T-helper 2 cell (primary cell): ENCODE measurements at places on chromosomes 5 and 9.

DNA sequence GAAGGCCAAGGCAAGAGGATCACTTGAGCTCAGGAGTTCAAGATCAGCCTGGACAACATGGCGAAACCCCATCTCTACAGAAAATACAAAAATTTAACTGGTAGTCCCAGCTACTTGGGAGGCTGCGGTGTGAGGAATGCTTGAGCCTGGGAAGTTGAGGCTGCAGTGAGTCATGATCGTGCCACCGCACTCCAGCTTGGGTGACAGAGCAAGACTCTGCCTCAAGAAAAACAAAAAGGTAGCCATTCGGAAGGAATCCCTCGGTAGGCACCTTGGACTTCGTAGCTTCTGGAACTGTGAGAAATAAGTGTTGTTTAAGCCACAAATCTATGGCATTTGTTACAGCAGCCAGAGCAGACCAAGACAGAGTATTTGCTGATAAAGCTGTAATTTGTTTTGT, 174.2 kb downstream of the DCP2 start:
- no peak for DNase-seq

GRCh38 chr5:177994561-177995190, 1.4 kb downstream of the PROP1 start:
- no peak for DNase-seq

GRCh38 chr9:72952381-72952690, 517 bp downstream of the ALDH1A1 start:
- no peak for DNase-seq

- DNase-seq: peak; percentile 26
Measured at GRCh38 chr9:114718801-114719221, 36.8 kb upstream of the TEX48 start.

GRCh38 chr5:10635867-10636350, 72.0 kb downstream of the ANKRD33B start:
- DNase-seq: no peak

DNA sequence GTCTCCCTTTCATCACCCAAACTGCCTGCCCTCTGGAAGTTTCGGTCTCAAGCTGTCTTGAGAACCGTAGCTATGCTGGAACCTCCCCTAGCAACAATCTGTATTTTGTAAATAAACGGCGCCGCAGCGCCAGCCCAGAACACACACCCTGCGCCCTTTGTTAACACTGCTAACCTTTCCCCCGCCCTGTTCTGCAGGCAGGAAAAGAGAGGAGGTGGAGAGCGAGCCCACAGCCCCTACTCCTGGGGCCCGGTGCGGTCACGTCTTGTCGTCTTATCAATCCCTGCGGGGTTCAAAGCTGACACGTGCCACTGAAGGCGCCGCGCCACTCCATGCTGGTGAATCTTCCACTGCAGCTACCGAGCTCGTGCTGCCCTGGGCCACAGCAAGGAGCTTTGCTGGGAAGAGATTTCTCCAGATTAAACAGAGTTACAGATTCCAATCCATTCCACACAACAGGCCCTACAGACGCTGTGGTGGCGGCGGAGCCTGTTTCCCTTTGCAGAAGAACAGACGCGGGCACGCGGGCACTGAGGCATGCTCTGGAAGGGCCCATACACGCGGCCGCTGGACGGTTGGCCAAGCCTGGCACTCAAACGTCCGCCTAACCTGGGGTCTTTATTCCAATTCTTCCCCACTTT, 25.3 kb downstream of the ZDHHC11B start:
- DNase-seq: peak; percentile 84

DNA sequence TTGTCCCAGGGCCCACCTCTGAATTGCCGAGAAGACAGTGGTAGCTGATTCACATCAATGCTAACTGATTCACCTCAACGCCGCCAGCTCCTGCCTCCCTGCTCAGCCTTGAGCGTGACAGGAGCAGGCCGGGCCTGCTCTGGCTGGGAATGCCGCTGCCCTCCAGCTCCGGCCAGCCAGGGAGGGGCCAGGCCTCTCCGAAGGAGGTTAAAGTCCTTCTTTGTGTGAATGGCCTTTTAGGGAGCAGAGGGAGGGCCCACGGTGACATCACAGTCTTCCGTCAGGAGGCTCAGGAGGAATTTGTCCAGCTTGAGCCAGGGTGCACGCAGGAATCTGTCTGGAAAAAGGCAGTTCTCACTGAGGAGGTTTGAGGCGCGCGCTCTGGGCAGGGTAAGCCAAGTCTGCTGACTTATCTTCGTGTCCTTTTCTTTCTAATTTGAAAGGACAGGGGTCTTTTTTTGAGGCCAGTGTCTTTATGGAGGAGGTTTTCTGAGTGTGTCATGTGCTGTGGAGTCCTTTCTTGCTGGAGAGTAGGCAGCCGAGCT, 82.7 kb downstream of the C9orf152 start:
- DNase-seq: no peak

DNA sequence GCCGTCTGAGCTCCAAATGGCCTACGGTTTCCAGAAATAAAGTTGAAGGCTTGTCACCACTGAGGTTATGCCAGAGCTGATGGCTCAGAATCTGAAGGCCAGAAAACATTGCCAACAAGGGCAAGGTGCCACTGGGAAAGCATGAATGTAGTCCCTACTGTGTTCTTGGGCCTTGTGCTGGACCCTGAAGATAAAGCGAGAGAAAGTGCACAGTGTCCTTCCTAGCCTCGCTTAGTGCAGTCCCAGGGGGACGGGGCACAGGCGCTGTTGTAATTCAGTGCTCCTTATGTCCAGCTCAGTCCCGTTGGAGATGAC, 84.5 kb downstream of the NDFIP1 start:
- no peak for DNase-seq

DNA sequence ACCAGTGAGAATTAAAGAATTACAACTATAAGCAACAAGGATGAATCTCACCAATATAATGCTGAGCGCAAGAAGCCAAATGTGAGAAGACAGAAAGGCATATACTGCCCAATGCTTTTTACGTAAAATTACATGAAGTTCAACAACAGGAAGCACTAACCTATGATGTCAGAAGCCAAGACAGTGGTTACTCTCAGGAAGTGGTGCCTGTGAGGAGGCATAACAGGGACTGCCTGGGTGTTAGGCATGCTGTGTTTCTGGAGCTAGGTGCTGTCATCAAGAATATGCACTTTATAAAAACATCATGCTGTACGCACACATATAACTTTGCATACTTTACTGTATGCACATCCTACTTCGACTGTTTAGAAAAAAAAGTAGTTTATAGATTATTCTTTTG, 30.1 kb downstream of the FRMD3 start:
- no peak for DNase-seq

- no peak for DNase-seq
Measured at GRCh38 chr9:87002517-87002916, 55.2 kb upstream of the GAS1 start.

DNA sequence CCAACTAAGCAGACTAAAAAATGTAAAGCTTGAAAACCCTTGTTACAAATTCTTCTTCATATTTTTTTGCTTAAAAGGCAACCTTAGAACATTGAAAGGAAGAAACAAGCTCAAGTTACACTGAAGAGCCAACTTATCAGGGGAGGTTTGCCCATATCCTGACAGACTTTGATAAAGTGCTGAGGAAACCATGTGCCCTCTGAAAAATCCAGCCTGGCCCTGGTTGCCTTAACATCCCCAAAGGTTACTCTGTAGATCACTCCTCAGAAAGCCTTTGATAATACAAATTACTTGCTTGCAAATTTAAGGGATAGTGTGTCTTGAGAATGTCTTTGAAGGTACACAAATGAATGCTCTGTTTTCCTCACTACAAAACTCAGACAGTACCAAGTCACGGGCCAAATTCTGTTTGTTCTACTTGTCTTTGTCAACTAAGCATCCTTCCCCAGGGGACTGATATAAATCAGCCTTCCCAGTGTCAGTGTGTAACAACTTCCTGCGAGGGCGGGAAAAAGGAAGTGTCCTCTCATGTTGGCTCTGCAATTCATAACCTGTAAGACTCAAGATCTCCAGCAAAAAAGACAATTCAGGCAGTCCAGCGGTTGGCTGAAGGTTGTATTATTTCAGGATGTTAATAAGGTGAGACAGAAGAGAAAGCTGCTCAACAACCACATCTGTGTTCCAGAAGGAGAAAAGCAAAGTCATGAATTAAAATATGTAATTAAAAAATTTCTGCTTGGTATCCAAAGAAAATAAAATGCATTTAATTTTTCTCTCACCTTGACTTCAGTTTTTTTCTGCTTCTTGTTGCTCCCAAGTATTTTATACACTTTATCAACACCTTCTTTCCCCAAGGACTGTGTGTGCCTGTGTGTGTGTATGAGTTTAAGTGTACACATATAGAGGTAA, 199.9 kb downstream of the PIK3R1 start:
- DNase-seq: no peak

DNA sequence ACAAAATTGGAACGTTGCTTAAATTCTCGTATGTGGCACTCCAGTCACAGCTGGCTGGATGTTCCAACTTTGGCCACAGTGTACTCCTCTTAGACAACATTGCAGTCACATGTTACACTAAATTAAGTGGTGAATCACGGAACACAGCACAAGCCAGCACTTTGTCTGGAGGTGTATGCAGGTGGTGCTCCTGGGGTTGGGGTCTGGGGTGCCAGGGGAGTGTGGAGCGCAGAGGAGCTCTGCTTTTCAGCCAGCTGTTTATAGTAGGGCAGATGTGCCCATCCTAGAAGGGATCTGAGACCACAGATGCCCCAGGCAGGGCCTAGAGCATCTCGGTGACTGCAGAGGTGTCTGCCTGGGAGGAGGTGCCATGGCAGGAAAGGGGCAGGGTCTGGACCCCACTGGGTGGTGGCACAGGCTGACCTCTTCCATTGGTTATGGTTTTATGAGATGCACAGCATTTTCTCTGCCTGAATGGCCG, 82.6 kb downstream of the WNK2 start:
- DNase-seq: no peak

DNA sequence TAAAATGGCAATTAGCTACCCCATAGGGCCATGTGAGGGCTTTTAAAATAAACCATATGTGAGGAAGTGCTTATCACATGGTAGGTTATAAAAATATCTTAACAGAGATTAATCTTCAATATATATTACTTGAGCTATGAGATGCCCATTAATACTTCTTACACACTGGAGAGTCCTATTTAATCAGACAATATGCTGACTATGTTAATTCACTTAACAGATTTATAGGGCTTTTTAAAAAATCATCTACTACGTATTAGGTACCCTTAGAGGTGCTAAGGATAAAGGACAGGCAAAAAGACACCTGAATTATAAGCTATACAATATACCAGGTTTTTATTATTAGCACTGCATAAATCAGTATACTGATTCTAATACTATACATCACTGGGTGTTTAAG, 102.6 kb downstream of the STRBP start:
- no peak for DNase-seq

- no peak for DNase-seq
Measured at GRCh38 chr5:68740226-68740910, 353.4 kb upstream of the SLC30A5 start.

DNA sequence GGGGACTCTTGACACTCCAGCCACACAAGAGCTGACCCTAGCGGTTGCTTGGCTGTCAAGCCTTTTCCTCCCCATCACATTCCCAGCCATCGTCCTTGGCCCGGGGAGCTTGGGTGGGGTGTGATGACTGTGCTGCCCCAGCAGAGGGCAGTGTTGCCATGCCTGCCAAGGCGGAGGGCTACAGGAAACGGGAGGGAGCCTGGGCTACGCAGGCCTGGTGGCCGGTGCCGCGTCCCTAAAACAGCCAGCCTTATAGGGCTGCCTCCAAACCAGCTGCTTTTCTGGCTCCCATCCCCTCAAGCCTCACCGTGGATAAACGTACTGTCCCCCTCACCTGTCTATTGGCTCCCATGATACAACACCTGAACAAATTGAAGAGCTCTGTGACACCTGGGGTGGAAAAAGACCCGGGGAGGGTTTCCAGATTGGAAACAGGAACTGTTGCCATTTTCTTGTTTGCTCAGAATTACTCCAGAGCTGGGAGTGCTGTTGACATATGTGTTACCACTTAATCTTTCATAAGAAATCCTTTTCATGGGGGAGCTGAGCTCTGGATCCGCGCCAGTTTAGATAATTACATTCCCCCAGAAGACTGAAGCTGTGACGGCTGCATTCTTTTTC, 72.8 kb upstream of the ASTN2 start:
- no peak for DNase-seq

GRCh38 chr9:35552837-35553236, 52.2 kb upstream of the TESK1 start:
- no peak for DNase-seq

DNA sequence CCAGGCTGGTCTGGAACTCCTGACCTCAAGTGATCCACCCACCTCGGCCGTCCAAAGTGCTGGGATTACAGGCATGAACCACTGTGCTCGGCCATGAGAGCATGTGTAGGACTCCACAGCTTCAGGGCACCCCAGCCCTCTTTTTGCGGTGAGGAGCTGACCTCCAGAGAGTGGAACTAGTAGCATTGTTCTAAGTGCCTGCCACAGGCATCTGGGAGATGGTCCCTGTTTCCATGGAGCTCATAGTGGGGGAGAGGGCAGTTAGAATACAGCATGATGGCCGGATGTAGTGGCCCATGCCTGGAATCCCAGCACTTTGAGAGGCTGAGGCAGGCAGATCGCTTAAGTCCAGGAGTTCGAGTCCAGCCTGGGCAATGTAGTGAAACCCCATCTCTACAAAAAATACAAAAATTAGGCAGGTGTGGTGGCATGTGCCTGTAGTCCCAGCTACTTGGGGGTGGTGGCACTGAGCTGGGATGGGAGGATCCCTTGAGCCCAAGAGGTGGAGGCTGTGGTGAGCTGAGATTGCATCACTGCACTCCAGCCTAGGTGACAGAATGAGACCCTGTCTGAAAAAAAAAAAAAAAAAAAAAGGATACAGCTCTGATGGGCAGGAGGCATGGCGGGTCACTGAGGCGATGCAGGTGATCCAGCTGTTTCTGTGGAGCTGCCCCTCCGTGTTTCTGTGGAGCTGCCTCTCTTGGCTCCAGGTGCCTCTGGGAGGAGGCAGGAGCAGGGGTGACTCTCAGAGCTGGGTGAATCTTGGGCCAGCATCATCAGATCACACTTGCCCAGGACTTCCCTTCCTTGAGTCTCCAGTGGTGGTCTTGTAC, 4.2 kb downstream of the ASS1 start:
- no peak for DNase-seq

DNA sequence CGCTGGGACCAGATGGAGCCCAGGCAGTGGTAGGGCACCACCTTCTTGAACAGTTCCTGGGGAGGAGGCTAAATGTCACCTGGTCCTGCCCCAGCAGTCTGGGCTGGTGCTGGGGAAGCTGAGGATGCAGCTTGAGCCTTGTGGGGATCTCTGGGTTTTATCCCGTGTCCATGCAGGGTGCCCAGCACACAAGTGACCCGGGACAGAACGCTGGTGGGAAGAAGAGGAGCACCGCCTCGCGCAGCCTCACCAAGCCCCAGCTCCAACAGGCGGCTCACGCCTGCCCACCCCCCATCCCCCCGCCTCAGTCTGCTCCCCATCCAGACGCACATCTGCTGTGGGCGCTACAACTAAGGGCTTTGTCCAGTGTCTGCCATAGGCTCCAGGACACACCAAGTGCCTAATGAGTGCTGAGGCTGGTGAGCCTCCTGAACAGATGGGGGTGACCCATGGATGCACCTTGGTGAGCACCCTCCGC, 13.8 kb downstream of the RALGDS start:
- DNase-seq: no peak

DNA sequence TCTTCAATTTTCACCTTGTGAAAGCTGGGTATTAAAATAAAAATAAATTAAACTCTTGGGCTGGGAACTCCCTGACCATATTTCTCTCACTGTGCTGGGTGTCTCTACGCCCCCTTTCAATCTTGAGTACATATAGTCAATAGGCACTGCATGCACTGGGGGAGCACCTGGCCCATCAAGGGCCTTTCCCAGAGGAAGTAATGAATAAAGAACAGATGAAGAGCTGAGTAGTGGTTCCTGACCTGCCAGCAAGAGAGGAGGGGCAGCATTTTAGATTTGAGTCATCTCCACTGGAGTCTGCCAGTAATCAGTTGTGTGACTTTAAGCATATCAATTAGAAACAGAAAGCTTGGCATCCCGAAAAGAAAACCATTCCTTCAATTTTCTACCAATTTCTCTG, 6.2 kb downstream of the MAPKAP1 start:
- DNase-seq: no peak
